ENCODE measurements at places on chromosomes 11 and 22.

DNA sequence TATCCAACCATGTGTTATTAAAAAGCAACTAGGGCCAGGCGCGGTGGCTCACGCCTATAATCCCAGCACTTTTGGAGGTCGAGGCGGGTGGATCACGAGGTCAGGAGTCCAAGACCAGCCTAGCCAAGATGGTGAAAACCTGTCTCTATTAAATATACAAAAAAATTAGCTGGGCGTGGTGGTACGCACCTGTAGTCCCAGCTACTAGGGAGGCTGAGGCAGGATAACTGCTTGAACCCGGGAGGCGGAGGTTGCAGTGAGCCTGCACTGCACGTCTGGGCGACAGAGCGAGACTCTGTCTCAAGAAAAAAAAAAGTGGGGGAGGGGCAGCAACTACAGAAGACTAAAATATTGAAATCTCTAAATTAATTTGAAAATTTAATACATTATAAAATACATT lies 18.4 kb downstream of the CHORDC1 start:
- DNase-seq, result no peak

DNA sequence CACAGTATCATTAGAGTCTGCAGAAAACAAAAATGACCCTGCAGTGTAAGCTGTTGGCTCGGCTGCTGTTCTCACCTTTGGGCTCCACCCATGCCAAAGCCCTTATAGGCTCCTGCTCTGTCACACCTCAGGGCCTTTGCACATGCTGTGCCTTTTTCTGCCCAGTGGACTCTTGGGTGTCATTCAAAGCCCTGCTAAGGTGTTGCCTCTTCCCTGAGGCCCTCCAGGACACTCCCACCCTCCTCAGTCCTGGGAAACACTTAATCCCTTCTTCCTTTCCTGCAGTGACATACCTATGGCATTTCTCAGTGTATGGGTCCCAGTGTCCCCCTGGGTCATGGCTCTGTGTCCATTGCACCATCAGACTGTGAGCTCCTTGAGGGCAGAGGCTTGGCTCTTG lies 29.1 kb upstream of the CACNG2 start:
- no peak for DNase-seq

- DNase-seq, result no peak
Observed at GRCh38 chr11:112882494-112883381, 78.5 kb upstream of the NCAM1 start.

DNA sequence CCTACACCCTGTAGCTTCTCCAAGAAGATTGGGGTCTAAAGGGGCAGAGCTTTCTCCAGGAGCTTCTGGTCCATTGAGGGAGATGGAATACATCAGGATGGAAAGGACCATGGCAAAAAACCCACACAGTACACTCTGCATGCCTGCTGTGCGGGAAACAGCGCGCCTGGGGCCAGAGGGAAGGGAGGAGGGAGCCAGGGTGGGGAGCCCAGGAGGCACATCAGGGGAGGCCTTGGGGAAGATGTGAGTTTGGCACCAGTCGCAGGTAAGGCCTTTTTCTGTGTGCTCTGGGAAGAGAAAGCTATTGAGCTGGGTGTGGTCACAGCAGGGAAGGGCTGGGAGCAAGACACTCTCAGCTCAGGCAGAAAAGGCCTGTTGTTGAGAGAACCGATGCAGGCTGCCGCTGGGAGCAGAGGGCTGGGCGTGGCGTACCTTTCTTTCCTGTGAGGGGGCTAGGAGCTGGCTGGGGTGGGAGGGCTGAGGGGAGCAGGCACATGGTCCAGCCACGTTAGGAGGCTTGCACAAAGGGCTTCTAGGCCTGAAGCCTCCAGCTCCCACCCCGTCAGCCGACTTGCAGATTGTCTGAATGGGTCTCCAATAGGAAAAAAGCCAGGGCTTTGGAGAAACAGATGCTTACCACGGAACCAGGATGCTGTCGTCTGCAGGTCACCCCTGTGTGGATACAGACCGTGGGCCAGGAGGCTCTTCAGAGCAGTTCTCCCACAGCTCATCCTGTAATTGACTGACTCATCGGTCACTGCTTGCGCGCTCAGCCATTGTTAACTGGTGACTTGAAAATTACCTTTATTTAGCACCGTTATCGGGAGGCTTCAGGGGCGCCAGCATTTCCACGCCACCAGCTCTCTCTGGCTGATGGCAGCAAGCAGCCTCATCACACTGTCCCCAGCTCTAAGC lies 237.3 kb downstream of the ST3GAL4 start:
- DNase-seq, result no peak

DNA sequence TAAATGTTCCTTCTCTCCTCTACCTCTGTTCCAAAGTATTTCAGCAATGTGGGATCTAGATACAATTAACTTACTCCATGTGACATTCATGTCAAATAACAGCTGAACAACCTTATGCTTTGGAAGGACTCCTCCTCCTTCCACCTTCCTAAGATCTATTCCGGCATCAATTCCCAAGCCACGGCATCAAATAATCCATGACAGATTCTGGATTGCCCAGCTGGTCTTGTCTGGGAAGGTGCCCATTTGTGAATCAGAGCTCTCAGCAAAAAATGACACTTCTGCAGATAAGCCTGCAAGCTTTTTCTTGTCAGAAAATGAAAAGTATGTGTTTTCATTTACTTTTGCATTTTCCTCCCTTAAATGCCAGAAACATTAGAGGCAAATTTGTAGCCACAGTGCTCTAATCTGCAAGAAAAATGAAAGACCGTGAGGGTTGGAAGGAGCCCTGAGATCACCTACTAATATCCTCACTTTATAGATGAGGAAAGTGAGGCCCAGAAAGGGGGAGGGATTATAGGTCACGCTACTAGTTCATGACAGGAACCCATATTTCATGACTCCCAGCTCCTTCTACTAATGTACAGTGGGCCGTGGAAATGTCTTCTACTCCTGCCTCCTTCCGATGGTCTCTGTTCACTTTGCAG lies 124.0 kb downstream of the ME3 start:
- DNase-seq, result no peak

Data from brain pericyte (primary cell).